Daoy (cell line): ENCODE measurements at places on chromosomes 5 and 9.

DNA sequence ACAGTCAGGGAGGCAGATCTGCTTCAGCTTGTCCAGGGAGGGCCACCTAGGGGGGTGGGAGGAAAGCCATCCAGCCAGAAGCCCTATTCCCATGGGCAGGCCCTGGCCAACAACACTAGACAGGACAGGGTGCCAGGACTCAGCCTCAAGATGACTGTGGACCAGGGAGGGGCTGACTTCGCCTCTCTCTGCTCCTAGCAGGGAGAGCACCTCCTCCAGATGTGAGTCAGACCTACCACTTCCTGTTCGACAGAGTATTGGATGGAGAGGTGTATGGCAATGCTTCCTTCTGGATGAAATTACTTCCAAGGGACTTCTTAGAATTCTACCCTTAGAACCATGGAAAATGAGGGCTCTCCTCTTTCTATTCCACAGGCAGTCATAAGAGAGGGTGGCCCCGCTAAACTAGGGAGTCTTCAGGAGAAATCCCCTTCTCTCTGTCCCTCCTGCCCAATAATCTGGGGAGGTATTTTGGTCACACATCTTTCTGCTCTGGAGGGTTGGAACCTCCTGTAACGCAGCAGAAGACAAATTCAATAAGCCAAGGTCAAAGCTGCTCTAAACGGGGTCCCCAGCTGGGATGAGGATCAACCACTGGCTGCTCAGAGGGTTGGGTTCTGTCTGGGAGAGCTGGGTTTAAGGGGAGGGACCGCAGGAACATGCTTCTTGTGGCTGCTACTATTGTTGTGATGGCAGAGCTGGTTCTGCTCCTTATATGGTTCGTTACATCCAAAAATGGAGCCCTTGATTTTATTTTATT is 23.2 kb upstream of the RCL1 start:
- peak; percentile 84 for DNase-seq

- no peak for DNase-seq
Measured at GRCh38 chr5:132054031-132054696, 6.3 kb upstream of the IL3 start.

GRCh38 chr9:116219686-116220085 is 66.1 kb downstream of the PAPPA start:
- peak; percentile 93 for DNase-seq

- peak; percentile 55 for DNase-seq
Measured at GRCh38 chr9:37999588-38000189, 69.3 kb downstream of the SHB start.

- peak; percentile 61 for DNase-seq
Measured at GRCh38 chr5:157463621-157464518, 3.9 kb downstream of the NIPAL4 start.

DNA sequence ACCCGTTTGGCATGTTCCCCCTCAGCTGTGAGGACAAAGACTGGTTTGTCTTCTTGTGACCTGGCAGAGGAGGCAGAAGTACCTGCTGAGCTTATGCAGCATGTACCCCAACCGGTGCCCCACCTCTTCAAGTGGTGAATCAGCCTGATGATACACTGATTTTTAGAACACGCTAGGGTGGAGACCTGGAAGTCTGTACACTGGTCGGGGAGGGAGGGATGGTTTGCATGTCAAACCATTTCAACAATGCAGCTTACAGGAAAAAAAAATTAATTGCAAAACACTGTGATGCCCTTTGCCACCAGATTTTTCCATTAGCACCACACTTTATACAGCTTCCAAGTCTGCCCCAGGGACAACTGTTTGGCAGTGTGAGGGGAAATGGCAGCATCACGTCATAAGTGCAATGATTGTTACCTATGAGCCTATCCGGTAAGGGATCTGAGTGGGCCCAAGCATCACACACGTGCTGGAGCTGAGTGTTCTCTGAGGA is 155.1 kb upstream of the DMRT1 start:
- peak; percentile 75 for DNase-seq

- DNase-seq: no peak
Measured at GRCh38 chr5:96079962-96080361, 118.3 kb upstream of the ELL2 start.

DNA sequence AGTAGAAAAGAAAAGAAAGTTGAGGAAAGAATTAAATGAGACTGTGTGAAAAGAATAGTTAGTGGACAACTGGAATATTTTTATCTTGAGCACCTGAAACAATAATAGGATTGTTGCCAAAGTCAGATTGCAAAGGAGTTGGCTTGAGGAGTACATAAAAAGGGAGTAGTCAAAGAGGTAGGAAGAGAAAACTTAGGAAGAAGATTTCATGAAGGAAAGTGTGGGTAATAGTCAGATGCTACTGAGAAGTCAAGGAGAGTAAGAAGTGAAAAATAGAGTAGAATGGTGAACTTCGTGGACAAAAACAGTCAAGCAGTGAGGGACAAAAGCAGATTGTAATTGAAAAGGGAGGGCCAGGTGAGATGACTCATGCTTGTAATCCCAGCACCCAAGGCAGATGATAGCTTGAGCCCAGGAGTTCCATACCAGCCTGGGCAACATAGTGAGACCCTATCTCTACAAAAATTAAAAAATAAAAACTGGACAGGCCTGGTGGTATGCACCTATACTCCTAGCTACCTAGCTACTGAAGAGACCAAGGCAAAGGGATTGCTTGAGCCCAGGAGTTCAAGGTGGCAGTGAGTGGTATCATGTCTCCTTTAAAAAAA is 178.9 kb downstream of the NIPBL start:
- DNase-seq: no peak

- DNase-seq: no peak
Measured at GRCh38 chr9:131607591-131607990, 62.3 kb downstream of the PRRT1B start.

DNA sequence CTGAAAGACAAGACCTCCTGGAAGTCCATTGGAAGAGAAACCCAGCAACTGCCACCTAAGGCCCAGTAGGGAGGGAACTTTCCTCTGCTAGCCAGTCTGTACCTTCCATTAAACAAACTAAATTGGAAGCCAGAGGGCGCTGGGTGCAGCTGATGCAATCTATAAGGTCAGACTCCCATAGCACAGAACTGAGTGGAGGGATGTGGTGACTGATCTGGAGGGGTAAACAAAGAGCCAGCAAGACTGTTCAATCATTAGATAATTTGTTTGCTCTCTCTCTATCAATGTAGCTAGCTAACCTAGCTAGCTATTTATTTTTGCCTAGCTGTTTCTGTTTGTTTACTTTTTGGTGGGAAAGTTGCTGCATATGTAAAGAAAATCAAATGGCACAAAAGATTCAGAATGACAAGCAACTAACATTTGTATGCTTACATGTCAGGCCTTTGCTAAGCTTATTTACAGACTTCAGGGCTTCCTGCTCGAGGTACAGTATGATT is 291.8 kb upstream of the DAB2 start:
- peak; percentile 45 for DNase-seq

- no peak for DNase-seq
Measured at GRCh38 chr9:93577975-93578682, 1.7 kb downstream of the PHF2 start.

- no peak for DNase-seq
Measured at GRCh38 chr9:96399325-96399633, 15.8 kb upstream of the SLC35D2 start.

DNA sequence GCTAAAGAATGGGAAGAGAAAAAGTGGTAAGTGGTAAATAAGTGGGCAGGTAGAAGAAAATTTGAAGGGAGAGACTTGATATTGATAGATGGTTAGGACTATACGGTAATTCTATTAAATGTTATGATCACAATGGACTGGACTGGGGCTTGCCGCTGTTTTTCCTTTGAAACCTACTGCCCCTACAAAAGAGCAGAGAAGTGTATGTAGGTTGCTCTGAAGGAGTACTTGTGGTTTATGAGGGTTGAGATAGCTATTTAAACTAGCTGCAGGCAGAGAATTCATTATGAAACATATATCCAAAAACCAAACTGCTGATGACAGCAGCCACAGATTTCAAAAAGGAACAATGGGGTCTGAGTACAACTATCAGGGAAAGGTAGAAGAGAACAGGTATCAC is 16.8 kb upstream of the HK3 start:
- no peak for DNase-seq

- DNase-seq: no peak
Measured at GRCh38 chr9:89173072-89173471, 5.5 kb downstream of the SHC3 start.

DNA sequence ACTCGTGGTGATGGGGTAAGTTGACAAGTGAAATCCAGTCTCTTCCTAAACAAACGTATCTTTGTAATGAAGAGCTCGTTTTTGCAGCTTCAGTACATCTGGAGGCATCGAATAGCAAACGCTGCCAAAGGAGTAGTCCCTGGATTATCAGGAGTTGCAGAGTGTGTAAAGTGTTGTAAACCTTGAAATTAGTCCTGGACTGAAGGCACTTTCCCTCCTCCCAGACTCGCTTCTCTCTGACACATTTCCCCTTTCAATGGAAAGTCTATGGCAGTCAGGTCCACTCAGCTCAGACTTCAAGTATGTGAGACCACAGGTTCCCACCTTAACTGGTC is 1.5 kb upstream of the PBX3 start:
- DNase-seq: no peak

DNA sequence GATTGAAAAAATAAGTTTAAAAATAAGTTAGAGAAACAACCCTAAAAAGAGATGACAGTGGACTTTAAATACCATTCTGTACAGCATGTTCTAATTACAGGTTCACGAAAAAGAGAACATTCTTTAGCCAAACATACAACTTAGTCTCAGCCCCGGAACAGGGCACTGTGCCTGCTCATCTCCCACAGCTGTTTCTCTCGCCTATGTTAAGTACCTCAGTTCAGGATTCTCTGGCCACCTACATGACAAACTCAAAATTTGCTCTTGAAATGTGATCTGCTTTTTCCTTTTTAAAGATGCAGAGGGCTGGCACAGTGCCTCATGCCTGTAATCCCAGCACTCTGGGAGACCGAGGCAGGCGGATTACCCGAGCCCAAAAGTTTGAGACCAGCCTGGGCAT is 52.3 kb downstream of the MYO10 start:
- no peak for DNase-seq

GRCh38 chr5:107968998-107969397 is 298.3 kb upstream of the EFNA5 start:
- no peak for DNase-seq

- DNase-seq: no peak
Measured at GRCh38 chr5:83744821-83745220, 24.2 kb upstream of the HAPLN1 start.

GRCh38 chr5:111453747-111454146 is 58.6 kb downstream of the STARD4 start:
- peak; percentile 86 for DNase-seq

DNA sequence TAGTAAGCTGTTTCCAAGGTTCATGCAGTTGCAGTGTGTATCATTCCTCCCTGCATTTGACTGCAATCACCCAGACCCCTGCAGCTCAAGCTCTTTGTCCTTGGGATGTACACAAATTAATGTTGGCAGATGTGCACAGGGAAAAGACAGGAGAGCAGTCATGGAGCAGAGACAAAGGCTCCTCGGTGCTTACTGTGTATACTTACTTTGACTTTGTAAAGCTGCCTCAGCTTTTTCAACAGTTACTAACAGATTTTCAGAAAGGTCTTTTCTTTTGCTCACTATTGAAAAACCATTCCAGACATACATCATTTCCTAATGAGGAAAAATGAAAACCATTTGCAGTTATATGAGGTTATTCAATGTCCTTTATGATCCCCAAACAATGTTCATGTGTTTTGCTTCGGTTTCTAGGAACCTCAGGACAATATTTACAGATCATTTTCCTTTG is 124.9 kb downstream of the TTC39B start:
- no peak for DNase-seq

GRCh38 chr9:110900917-110901316 is 137.4 kb downstream of the LPAR1 start:
- no peak for DNase-seq

- DNase-seq: no peak
Measured at GRCh38 chr5:92977846-92978540, 603.0 kb downstream of the NR2F1-AS1 start.

- DNase-seq: peak; percentile 76
Measured at GRCh38 chr9:127451858-127452656, 747 bp downstream of the LRSAM1 start.

DNA sequence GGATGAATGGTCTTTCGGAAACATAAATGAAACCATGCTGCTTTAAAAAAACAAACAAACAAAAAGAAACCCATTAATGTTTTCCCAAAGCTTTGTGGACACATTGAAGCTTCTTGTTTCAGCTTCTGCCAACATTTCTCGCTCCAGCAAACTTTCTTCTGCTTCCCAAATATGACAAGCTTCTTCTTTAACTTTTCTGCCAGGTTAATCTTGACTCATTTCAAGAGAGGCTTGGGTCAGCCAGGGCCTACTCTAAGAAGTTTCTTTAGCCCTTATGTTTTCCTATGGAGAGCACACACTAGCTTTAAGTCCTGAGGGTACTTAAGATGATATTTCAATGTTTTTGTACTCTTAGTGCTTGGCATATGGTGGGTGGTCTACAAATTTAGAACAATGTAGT is 6.1 kb downstream of the ANXA1 start:
- no peak for DNase-seq

- peak; percentile 58 for DNase-seq
Measured at GRCh38 chr5:148998174-148998797, 64.6 kb downstream of the SH3TC2 start.

DNA sequence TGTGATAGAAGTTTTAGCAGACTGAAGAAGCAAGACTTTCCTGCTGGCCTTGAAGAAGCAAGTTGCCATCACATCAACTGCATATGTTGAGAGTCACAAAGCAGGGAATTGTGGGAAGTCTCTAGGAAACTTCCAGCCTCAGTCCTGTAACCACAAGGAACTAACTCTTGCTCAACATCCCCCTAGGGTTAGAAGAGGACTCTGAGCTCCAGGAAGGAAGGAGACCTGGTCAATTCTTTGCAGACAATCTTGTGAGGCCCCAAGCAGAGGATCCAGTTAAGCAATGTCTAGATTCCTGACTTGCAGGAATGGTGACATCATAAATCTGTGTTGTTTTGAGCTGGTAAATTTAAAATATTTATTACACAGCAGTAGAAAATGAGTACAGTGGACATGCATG is 18.6 kb upstream of the ZNF366 start:
- DNase-seq: no peak

GRCh38 chr9:37342493-37342892 is 80.0 kb upstream of the GRHPR start:
- DNase-seq: no peak

GRCh38 chr9:95207403-95207802 is 110.1 kb downstream of the FANCC start:
- no peak for DNase-seq

GRCh38 chr5:82278711-82279370 is 687 bp upstream of the RPS23 start:
- DNase-seq: no peak

DNA sequence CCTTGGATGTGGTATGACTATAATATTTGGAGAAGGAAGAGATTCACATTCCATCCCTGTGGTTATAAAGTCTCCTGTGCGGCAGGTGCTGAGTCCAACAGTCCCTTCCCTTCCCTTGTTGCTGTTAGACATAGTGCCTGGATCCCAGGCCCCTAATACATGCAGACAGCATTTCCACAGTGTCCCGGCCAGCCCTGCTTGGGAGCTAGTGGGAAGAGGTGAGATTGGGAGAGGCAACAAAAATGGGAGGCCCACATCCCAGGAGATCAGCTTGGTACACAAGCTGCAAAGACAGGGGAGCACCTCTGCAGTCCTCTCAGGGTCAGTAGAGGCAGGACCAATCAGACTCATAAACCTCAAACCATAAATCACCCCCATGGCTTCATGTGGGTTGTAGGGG is 3.3 kb upstream of the NEURL1B start:
- DNase-seq: no peak
